ENCODE measurements at places on chromosomes 1 and 21. TPM values are rescaled to one million over a fixed set of nuclear protein-coding genes. Genes with fewer than 3 reads are reported as not detected.

DNA sequence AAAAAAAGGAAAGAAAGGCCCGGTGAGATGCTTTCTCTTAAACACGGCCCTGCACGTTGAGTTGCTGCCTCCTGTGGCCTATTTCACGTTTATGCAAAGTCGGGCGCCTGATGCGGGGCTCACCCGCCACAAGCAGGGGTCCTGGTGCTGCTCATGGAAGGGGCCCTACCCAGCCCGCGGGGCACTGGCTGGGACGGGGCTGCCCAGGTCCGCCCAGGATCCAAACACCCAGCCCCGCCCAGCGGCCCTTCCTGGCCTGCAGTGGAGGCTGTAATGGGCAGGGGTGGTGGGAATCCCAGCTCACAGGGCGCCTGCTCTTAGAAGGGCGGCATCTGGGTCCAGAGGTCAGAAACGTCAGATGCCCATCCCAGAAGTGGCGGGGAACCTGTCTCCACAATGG, 1.6 kb downstream of the COL6A2 start:
- DNase-seq = no peak

Gene B3GALT5
- not detected for total RNA-seq

Gene ADGRB2
- total RNA-seq = 0.26 TPM

Gene CHODL
- total RNA-seq = 0.13 TPM

DNA sequence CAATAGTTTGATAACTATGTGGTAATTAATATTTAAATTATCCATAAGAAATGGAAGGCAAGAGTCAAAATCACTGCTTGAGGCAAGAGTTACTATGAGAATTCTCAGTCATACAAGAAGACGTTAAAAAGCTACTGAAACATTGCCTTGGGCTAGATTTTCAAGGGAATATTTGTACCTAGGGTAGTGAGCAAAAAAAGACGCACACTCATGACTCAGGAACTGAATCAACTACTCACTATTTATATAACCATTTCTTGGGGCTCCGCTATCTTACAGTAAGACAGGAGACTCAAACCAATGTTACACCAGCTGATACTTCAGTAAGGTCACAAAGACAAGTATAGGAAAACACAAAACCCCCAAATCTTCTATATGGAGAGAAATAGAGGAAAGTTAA, 151.5 kb upstream of the RNPC3 start:
- DNase-seq = no peak

DNA sequence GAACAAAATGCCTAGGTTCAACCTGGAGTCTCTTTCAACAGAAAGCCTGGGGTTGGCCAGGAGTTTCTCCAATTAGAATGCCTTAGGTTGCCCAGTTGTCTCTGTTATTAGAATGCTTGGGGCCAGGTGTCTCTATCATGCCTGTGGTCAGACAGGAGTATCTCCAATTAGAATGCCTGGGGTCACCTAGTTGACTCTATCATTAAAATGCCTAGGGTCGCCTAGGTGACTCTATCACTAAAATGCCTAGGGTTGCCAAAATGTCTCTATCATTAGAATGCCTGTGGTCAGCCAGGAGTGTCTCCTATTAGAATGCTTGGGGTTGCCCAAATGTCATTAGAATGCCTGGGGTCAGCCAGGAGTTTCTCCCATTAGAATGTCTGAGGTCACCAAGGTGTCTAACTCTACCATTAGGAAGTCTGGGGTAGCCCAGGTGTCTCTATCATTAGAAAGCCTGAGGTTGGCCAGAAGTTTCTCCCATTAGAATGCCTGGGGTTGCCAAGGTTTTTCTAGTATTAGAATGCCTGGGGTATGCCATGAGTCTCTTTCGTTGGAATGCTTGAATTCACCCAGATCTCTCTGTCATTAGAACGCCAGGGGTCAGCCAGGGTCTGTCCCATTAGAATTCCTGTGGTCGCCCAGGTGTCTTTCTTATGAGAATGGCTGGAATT, 57.9 kb downstream of the RNF187 start:
- DNase-seq = no peak

Gene CXADR
- 48.3 TPM for total RNA-seq

DNA sequence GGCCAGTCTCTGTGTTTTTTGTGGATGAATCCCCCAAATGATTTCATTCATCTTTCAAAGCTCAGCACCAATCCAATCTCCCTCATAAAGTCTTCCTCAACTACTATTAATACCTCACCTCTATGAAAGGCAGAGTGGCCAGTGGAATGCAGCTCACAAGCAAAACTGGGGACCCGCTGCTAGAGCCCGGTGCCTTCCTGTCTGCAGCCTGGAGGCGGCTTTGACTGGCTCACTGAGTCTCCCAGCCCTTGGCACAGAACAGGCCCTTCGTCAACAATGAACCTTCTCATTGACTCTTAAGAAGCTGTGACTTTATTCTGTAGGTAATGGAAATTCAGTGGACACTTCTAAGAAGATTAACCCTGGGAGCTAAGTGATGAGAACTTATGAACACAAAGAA, 86.8 kb upstream of the RAB4A start:
- DNase-seq = no peak

Gene LRRC38
- total RNA-seq = 0.13 TPM

Measured in dermis microvascular lymphatic vessel endothelial cell (primary cell).